Right ventricle myocardium superior (tissue), 1 donor: ENCODE measurements at places on chromosomes 4 and X.

GRCh38 chr4:11748164-11748872 is 319.6 kb upstream of the HS3ST1 start:
- no peak for DNase-seq

GRCh38 chr4:82611982-82612381 is 50.2 kb upstream of the TMEM150C start:
- no peak for DNase-seq

GRCh38 chr4:103673983-103674382 is 45.8 kb downstream of the TACR3 start:
- DNase-seq, result no peak

DNA sequence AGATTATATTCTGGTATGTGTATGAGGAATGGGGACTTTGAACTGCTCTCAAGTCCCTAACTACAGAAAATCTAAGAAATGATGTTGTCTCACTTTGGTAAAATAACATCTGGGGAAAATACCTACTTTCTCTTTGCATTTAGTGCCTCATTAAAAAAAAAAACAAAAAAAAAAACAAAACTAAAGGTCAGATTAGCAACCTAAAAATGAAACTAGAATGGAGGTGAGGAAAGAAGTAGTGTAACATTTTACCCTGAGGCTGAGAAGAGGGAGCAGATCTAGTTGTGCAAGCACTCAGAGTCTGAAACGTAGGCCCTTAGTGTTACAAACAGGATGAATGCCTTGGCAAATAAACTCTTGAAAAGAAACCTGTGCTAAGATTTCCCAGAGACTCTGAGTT is 56.0 kb downstream of the VGLL1 start:
- no peak for DNase-seq

GRCh38 chr4:99722006-99722405 is 64.4 kb upstream of the C4orf54 start:
- no peak for DNase-seq

GRCh38 chr4:28760003-28760402 is 1899.4 kb downstream of the STIM2 start:
- DNase-seq, result no peak

DNA sequence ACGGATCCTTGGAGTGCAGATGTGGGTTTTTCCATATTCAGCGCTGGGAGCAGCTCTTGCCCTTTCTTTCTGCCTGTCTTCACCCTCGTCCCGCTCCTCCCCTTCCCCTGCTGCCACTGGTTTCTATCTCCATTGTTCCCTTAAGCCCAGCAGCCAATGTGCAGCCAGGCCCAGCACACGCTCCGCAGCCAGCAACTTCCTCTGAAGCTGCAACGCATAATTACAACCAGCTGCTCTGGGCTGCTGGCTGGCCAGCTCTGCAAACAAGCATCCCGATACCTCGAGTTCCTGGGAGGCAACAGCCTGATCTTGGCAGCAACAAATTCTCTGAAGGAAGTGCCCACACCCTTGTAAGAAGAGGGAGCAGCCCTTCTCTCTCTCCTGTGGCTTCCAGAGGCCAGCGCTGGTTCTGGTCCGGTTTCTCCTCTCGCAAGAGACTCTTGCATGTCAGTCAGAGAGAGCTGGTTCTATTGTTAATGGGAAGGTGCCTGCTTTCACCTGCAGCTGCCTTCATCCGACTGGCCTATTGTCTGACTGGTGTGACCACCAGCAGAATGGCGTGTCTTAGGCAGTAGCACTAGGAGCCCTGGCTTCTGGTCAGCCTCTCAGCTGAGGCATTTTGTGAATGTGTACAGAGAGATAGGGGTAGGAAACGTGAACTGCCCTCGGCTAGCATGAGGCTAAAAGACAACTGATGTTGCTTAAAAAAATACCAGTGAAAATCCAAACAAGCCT is 83.8 kb upstream of the MAML3 start:
- peak; percentile 91 for DNase-seq

DNA sequence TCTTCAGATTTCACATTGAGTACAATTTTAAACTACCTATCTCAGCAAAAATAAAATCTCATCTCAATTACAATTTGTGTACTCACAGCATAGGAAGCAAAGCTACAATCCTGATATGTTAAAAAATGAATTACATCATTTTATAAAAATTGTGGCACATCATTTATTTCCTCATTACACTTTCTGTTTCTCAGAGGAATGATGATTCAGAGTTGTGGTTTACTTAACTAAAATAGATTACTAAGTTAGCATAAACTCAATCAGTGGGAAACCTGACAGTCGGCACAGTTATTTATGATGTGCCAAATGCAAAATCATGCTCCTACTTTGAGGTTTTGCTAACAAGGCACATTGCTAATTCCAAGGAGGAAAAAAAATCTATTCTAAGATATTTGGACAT is 325.0 kb downstream of the FBXO8 start:
- no peak for DNase-seq

GRCh38 chrX:113539599-113540356 is 699.1 kb upstream of the AMOT start:
- DNase-seq, result no peak

- DNase-seq, result no peak
These were observed 1.6 kb downstream of the SEPTIN11 start for GRCh38 chr4:76950956-76951671.

- DNase-seq, result no peak
These were observed 56.3 kb upstream of the ATP6AP2 start for GRCh38 chrX:40524423-40524822.

DNA sequence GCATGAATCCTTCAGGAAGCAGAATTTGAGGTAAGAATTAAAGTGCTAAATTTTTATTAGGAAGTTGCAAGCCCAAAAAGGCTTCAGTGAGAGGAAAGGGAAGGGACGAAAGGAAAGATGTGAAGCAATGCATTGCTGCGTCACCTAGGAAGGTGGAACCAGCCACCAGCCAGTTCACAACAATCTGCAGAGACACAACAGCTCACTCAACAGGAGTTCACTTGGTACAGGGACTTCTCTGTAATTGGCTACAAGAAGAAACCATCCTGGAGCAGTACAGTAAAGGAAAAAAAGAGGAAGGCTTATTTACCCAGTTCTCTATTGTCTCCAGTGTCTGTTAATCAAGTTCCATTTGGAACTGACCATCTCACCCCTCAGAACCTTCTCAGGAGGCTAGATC is 157.6 kb downstream of the HNRNPD start:
- DNase-seq, result no peak

DNA sequence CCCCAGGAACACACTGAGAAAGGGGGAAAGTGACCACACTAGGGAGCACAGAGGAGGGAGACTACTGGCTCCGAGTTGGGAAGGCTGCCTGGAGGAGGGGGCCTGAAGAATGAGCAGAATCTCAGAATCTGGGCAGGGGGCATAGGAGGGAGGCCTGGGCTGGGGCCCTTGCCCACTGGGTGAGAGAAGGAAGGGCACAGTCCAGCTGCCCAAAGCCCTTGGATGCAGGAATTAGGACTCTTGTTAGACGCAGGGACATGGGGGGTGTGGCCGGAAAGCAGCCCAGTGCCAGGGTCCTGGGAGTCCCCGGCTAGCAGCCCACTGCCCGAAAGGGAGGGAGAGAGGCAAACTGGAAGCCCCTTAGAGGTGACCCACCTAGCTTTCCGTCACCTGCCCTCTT is 1.9 kb upstream of the DUSP9 start:
- no peak for DNase-seq

DNA sequence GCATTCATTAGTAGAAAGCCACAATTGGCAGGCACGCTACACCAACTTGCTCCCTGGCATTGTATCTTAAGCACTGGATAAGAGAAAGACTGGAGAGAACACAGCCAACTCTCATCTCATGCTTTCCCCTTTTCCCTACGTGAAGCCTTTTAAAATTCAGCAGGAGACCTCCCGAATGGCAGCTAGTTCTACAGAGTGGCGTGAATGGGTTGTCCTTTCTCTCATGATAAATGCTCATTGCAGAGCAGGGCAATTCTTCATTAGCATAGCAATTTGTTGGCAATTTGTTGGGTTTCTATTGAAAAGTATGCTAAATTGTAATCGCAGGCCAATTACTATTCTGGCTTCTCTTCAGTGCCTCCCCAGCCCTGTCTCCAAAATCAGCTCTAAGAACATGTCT is 48.0 kb downstream of the SEPTIN11 start:
- no peak for DNase-seq

DNA sequence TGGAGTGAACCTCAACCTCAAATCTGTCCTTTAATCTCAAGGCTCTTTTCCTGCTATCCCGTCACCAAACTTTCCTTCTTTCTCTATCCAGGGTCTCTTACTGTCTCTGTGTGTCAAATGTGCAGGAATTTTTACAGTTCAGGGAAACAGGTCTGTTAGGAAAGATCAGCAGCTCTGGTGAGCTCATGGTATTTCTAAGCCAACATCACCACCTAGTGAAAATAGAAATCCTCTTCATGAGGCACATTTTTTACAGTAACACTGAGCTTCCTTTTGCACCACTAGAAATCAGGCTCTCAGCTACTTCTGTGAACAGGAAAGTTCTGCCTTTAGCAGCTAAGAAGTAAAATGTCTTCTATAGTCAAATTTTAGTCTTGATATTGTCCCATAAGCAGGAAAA is 39.6 kb downstream of the NUDT11 start:
- DNase-seq, result no peak

- DNase-seq, result no peak
These were observed 3.2 kb downstream of the PRDX4 start for GRCh38 chrX:23670528-23670927.

DNA sequence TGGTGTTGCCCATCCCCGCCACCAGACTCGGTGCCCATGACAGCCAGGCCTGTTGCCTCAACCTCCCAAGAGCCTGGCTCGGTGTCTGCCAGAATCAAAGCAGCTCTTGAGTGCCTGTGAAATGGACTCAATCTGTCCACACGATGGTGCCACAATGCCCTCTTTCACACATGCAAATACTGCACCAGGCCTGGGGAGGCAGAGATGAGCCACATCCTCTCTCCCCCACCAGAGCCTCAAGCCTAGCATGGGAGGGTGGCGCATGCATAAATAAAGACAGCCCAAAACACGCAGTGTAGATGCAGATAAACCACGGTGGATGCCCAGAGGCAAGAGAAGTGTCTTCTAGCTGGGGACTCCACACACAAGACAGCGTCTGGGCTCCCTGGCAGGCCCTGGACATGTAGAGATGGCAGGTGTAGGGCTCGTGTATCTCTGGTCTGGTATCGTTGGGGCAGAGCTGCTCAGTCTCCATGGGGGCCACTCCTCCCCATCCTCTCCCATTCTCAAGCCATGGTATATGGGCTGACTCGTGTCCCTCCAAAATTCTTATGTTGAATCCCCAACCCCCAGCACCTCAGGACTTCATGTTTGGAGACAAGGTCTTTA is 65.6 kb downstream of the JAKMIP1 start:
- peak; percentile 27 for DNase-seq

- DNase-seq, result no peak
These were observed 127.4 kb downstream of the ZNF330 start for GRCh38 chr4:141348125-141348524.

DNA sequence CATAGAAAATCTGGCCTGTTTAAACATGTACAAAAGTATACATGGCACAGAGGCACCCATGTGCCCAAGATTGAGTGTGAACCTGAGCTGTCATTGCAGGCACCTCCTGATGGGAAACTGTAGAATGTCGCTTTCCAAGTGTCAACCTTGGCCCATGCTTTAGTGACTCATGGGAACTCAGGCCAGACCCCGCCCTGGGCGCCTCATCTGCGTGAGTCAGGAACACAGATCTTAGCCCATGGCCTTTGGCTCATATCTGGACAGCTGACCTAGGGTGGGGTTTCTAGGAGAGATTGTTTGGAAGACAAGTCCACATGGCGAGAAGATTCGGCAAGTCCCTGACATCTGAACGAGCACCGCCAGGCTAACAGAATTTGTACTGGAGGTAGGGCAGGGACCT is 50.0 kb downstream of the CYTL1 start:
- peak; percentile 74 for DNase-seq

- no peak for DNase-seq
These were observed 13.6 kb downstream of the MTNR1A start for GRCh38 chr4:186541801-186542200.

DNA sequence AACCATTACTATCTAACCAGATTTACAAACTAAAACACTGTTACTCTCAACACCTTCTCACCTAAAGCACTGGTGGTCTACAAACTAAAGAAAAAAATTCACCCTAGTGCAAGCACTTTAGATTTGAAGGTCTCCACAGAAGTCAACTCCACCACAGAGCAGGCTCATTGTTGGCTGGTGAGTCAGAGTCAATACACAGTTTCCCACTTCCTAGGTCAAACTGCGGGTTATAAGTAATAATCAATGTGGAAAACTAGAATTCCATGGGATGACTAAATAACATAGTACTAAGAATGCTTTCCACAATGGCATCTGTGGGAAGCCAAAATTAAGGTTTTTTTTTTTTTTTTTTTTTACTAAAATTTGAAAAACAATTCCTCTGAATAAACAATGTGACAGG is 191.8 kb downstream of the PDGFC start:
- DNase-seq, result no peak

DNA sequence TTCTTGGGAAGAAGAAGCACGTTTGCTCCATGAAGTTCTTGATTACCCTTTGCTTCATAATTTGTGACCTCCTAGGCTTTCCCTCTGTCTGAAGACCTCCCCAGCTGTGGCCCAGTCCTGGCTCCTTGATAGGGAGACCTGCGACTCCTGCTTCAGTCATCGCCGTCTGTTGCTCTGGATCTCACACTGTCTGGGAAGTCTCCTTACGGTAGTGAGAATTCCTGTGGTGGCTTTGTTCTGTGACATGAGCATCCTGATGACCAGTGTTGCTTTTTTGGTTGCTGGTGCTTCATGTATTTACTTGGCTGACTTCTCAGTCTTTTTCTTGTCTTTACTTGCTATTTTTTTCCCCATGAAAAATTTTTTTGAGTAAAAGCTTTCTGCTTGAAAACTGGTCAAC is 44.2 kb downstream of the JADE1 start:
- DNase-seq, result no peak

GRCh38 chr4:100633269-100633668 is 115.4 kb upstream of the EMCN start:
- DNase-seq, result no peak
